Tongue (tissue), 3 donors: ENCODE measurements at places on chromosomes 4 and X. TPM values are rescaled to one million over a fixed set of nuclear protein-coding genes. Genes with fewer than 3 reads are reported as not detected.

GRCh38 chr4:125317525-125317877, 2.7 kb downstream of the FAT4 start:
- DNase-seq = peak; percentile 65

- DNase-seq = no peak
Observed at GRCh38 chr4:42359711-42360110, 37.6 kb upstream of the SHISA3 start.

DNA sequence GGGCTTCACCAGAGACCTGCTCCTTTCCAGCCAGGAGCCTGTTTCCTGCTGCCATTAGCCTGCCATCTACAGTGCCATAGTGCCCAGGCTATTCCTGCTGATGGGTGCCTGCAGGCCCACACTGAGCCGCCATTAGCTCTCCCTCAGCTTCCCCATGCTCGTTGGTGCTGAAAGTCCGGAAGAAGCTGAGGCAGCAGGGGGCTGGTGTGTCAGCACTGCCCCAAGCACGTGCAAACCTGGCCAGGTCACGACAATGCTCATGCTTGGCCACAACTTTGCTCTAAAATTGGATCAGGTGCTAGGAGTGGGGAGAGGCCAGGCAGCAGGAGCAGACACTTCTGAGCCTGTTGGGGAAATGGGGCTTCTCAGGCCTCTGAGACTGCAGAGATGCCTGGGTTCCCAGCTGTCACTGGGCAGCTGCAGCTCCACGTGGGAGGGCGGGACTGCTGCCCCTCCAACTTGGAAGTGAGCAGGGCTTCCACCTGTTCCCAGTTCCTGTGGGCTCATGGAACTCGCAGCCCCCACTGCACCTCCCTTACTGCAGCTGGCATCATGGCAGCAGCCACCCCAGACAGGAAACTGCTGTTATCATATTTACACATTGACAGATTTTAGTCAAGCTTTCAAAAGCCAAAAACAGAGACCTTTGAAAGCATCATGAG, 913.9 kb downstream of the FSTL5 start:
- peak; percentile 7 for DNase-seq

DNA sequence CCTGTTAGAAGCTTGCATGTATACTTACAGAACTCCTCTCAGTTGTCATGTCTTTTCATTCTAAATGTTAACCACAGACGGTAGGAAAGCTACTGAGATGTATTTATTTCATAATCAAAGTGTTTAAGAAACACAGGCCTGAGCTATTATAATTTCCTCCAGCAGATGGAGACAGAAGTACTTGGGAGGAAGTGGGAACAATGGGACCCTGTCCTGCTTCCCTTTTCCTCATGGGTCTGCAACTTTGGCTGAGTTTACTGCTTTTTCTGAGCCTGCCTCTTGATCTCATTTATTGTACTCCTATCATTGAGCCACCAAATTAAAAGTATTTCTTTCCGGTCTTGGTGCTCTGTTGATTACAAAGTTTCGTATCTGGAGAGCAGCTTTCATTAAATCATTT, 67.7 kb upstream of the SPANXN2 start:
- DNase-seq = peak; percentile 1

KLKB1 gene
- 1.2 TPM for total RNA-seq

- DNase-seq = no peak
Observed at GRCh38 chr4:8229331-8229975, 30.4 kb downstream of the SH3TC1 start.

DNA sequence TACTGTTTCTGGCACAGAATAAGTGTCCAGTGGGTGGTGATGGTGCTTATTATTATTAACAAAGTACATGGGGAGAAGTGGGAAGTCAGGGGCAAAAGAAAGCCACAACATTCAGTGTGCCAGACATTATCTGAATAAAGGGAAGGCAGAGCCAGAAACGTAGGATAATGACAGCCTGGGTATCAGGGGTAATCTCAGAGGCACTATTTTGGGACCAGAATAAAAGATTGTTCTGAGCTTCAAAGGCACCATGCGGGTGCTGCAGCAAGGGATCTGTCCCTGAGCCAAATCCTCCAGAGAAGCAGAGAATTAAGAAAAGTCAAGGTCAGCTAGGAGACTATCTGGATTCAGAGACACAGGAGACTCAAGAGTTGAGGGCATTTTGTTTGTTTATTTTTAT, 328.8 kb upstream of the GATB start:
- DNase-seq = no peak

DNA sequence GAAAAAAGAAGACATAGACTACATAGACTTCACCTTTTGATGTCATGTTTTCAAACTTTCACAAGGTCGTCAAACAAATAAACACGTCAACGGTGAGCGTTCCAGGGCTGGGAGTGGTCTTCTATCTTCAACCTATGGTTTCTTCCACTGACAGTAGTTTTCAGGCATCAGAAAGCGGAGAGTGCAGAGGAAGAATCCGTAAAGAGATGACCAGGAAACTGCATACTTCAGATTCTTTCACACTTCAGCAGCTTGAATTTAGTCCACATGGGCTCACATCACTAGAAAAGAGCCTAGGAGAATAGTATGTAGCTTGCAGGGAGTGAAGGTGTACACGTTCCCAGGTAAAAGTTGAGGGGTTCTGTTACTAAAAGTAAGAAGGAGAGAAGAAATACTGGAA, 58.5 kb downstream of the NPY1R start:
- no peak for DNase-seq

DNA sequence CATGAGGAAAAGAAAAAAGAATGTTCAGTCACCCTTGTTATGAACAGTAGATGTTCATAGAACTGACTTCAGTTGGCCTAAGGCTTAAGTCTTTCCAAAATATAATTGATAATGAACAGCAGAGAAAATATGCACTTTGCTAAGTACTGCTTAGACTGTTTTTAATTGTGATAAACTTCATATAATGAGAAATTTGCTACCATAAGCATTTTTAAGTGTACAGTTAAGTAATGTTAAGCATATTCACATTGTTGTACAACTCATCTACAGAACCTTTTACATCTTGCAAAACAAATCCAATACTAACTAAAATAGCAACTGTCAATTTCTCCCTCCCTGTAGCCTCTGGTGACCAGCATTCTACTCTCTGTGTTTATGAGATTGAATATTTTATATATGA, 792.2 kb upstream of the LCORL start:
- DNase-seq = no peak
